ENCODE measurements at places on chromosomes 11 and 22.

- DNase-seq = no peak
Observed at GRCh38 chr11:94938095-94939055, 35.0 kb downstream of the CWC15 start.

DNA sequence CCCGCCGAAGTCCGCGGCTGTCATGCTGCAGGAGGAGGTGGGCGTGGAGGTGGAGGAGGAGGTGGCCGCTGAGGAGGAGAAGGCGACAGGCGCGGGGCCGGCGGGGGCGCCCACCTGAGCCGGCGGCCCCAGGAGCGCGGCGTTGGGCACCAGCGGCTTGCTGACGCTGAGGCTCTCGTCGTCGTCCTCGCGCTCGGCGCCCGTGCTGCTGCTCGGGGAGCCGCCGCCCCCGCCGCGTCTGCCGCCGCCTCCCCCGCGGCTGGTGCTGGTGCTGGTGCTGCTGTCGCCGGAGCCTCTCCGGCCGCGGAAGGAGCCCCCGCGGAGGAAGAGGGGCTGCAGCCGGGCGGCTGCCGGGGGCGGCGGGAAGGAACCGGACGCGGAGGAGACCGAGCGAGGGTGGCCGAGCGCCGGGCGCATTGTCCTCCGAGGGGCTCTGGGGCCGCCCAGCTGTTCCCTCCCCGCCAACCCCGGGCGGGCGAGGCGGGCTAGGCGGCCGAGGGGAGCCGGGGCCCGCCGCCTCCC lies 388 bp downstream of the TMEM121B start:
- peak; percentile 14 for DNase-seq

DNA sequence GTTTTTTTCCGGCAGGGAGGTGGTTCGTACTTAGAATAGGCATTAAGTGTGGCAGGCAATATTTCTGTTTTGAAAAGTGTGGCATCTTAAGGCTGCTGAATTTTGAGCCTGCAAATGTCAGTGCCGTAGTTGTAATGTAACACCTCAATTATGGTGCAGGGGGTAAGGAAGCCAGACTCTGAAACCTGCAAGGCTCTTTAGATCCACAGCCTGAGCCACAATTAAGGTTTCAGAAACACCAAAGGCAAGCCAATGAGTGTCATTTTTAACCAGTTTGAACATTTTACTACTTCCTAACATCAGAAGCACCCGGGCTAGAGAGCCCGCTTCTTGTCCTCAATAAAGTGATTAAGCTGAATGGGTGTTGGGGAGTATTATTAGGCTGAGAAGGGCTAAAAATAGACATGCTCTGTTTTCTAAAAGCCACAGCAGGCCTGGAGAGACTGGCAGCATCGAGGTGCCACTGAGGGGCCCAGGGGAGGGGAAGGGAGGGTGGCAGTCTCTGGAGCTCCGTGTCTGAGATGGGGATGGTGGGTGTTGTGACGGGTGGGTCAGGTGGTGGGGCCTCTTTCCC lies 113.4 kb downstream of the ZBTB16 start:
- DNase-seq = peak; percentile 40

GRCh38 chr11:27237643-27238042 lies 125.4 kb downstream of the CCDC34 start:
- DNase-seq = no peak

DNA sequence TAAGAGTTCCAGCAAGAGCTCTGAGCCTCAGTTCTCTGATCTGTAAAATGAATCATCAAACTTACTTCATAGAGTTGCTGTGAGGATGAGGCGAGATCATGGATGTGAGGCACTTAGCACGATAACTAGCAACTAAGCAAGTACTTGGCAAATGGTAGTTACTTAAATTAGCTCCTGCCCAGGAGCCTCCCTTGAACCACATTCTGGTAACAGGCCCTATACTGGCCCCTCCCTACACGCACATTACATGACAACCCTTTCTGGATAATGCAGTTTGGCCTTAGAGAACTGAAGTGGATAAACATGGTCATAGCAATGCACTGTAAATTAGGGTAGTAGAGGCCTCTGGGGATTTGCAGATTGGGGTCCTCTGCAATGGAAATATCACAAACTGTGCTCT lies 187.4 kb upstream of the NARS2 start:
- no peak for DNase-seq
